GM23248 (cell line): ENCODE measurements at places on chromosomes 7 and 10.

- DNase-seq: peak; percentile 93
These were observed 168.0 kb upstream of the ZNF32 start for GRCh38 chr10:43816351-43817321.

DNA sequence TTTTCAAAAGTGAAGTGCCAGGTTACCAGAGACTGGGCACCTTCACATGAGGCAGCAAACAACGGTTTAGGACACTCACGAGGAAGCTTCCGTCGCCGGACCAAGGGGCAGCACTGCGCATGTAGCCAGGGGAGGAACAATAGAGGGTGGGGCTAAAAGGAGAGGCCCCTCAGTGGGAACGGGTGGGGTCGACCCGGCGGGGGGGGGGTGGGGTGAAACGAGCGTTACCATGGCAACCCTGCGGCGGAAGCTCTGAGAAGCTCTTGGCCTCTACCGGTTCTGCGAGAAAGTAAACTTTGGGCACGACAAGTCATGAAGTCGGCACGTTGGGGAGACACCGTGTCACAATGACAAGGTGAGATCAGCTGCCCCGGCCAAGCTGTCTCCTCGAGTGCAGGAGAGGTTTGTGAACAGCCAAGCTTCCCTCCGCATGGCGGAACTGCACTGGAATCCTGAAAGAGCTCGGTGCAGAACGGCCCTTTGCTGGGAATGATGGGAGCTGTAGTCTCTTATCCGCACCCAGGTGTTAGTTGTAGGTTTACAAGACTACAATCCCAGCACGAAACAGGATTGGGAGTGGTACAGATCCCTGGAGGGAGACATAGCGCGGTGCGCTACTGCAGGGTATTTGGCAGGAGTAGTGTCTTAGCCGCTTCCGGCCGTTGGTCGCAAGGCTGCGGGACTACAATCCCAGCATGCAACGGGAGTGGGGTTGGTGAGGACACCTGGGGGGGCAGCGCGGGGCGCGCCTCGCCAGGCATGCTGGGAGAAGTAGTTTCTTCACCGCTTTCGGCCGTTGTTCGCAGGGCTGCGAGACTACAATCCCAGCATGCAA, 72.8 kb upstream of the ZNF722 start:
- DNase-seq: peak; percentile 87

DNA sequence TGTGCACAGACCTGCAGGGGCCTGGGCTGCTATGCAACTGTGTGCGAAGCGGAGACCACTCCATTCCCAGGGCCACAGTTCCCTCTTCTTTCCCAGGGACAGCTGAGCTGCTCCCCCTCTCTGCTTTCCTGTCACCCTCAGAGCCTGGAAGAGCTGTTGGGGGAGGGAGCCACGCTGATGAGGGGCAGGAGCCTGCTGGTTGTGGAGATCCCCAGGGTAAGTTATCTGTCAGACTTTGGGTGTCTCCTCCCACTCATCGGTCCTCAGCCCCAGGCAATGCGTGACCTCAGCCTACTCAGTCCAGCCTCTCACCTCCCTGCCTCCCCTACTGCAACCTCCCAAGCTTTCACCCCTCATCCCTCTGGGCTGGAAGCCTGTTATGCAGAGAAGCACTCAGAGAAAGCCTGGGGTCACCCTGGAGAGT, 53.5 kb downstream of the ZNF467 start:
- DNase-seq: no peak

GRCh38 chr7:106058928-106059324, 53.2 kb downstream of the SYPL1 start:
- no peak for DNase-seq

DNA sequence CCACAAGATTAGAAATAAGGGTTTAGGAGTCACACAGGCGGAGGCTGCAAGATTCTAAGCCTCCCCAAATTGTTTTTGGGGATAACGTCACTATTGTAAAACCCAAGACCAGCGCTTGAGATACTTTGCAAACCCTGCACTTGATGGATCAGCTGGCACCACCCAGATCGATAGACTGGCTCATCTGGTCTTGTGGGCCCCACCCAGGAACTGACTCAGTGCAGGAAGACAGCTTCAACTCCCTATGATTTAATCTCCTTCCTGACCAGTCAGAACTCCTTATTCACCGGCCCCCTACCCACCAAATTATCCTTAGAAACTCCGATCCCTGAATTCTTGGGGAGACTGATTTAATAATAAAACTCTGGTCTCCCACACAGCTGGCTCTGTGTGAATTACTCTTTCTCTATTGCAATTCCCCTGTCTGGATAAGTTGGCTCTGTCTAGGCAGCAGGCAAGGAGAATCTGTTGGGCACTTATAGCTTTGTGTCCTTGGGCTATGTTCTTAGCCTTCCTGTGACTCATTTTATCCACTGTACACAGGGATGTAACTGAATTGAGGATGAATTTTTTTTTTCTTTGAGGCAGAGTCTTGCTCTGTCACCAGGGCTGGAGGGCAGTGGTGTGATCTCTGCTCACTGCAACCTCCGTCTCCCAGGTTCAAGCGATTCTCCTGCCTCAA, 64.4 kb upstream of the CARD11 start:
- no peak for DNase-seq

DNA sequence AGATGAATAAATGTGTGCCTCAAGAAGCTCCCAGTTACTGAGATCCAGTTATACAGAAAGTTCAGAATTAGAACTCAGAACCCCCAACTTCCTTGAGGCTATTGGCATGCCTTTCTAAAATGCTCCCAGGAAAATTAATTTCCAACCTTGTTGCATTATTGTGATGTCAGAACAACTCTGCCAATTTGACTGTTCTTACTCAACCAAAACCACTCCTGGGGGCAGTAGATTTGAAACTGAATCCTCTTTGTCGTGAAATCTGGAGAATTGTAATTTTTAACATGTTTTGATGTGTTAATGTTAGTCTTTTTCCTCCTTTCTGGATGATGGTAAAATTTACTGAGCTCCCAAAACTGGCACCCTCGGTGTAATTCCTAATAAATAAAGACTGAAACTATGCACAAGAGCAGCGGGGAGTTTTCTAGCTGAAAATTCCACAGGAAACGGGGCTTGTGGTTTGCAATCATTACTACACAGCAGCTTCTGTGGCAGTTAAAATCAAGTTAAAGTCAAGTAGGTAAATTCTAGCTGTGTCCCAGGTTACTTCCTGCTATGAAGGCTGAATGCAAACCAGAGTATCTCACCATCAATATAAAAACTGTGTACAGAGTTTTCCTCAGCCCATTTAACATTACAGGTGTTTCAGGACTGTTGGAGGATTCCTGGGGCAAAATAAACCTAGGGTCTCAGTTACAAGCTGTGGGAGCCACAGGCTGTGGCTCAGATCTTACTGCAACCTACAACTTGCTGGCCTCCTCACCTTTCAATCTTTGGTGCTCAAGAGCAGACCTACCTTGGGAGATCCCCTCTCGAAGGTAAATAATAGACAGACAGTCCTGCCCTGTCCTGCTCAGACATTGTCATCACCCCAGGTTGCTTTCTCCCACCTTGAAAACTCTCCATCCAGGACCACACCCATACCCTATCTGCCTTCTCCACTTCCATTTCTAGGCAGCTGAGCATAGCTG, 156.3 kb upstream of the KMT2E start:
- no peak for DNase-seq

- peak; percentile 4 for DNase-seq
These were observed 6.1 kb downstream of the KCTD7 start for GRCh38 chr7:66634816-66635215.

DNA sequence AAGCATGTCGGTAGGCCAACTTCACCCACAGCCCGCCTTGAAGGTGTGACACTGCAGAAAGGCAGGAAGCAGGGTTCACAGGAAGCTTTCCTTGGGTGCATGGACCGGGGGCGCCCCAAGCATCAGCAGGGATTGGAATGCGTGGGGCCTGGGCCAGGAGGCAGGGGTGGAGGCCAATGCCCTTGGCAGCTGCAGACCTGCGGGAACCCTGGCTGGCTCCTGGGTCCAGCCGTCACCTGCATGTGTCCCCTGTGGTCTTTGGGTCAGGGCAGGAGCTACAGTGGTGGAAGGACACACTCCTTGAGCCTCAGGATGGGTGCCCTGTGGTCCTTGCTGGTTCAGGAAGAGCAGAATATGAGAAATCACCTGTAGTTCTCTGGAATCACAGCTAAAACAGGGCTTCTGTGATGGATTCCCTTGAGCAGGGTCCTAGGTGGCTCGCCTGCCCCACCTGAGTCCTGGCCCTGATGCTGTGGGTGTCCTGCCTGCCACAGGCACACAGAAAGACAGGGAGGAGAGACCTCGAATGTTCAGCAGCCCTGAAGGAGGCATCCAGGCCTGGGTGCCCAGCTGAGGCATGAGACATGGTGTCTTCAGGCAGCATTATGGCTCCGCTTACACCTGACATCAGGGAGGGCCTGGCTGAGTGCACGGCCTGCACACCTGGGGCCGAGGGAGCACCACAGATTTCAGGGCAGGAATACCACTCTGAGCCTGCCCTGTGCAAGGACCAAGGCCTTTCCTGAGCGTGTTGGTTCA, 15.1 kb downstream of the ANTXRL start:
- no peak for DNase-seq

DNA sequence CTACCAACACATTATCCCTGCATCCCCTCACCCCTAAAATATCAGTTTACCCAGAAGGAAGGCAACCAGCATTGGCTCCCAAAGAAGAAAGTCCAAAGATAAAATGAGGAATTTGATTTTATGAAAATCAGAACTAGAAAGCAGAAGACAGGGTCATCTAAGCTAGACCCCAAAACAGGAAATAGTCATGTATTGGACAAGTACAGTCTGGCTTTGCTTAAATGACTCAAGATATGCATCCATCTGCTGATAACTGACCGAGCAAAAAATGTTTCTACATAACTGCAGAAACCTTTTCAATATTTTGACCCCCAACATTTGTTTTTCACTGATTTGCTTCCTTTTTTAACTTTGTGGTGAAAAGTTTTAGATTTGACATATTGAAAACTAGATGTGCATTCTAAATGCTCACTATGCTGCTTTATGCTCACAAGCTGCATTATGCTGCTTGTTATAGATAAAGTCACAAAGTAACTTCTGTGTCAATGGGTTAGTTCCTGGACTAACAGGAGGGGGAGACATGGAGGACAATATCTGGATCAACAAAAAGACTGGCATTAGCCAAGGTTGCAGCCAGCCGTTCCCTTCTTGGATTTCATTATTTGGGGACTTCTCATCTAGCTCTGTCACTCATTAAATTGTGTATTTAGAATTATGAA, 227.0 kb downstream of the INHBA start:
- DNase-seq: no peak

- DNase-seq: no peak
These were observed 21.1 kb downstream of the MICALL2 start for GRCh38 chr7:1438208-1438607.

- peak; percentile 70 for DNase-seq
These were observed at the start of gene FAM13C for GRCh38 chr10:59362144-59362958. TSS of gene FAM13C (minus strand) at chr10:59362549. CDS start at chr10:59362460, 89 bp downstream.

GRCh38 chr7:22445140-22445743, 54.7 kb downstream of the STEAP1B start:
- DNase-seq: no peak

- DNase-seq: no peak
These were observed 86.5 kb upstream of the NMT2 start for GRCh38 chr10:15254808-15255648.

GRCh38 chr10:119283387-119283786, 76.0 kb downstream of the GRK5 start:
- DNase-seq: no peak

DNA sequence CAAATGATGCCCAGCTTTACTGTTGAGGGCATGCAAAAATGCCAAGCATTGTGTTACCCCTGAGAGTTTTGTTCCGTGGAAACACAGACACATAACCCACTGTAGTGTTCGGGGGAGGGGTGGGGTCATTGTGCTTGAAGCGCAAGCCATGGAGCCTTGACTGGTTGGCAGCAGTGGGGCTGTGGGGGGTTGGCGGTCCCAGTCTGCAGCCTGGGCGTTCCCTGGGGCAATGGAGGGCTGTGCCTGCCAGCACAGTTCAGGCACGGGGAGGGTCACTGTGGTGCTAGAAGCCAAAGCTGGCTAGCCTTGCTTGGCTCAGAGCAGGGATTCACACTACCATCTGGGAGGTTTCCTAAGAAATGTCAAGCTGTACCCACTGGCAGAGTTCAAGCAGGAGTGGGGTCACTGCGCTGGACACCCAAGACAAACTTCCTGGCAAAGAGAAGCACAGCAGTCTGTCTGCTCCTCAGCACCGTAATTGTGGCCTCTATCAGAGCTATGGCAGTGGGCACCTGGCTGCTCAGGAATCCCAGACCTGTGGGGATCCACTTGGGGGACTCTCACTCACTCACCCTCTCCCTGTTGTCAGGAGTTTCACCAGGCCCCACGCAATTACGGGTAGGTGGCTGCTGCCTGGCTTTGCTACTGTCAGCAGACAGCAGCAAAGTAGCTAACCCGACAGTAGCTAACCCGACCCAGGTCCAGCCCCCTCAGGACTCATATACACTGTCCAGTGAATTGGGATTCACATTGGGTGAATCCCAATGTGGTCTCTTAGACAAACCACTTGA, 292.4 kb downstream of the ZWINT start:
- DNase-seq: no peak

DNA sequence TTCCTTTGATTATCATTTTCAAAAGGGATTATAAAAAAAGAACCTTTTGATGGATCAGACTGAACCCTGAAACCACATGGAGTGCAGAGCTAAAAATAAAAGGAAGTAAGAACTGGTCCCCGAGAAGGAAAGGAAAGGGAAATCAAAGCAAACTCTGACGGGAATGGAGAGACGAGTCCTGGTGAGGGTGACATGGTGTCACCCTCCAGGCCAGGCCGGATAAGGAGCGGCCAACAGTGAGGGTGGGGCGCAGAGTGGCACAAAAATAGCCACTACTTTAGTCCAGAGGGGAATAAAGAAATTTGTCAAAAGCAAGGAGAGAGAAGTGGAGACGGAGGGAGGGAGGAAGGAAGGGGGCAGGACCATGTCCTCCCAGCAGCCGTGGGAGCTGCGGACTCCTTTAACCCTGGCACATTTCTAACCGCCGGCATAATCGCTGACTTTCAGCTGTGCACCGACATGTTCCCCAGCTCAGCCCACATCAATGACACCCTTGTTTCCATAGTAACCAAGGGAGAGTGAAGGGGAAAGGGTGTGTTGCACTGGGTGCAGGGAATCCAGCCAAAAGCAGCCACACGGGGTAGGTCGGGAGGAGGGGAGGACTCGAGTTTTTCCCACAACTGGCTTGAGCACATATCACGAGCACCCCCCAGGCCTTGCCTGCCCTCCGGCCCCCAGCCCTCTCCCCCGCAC, 29.7 kb downstream of the TRIM8 start:
- DNase-seq: peak; percentile 74

DNA sequence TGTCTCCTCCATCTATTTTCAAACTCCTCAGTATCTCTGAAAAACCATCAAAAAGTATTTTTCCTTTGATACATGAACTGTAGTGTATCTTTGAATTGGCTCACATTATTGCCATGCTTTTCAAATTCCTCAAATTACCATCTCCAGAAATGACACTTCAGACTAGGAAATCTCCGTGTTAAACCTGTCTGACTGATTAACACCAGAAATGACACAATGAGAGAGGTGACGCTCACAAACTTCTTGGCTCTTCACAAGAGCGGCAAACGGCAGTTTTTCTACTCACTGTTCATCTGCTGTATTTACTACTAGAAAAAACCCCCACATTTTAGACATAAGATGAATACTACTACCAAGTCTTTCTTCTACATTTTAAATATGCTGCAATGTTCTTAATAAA, 56.6 kb downstream of the MKX start:
- DNase-seq: no peak
